HuH-7.5 (cell line): ENCODE measurements at places on chromosomes 6 and 20.

DNA sequence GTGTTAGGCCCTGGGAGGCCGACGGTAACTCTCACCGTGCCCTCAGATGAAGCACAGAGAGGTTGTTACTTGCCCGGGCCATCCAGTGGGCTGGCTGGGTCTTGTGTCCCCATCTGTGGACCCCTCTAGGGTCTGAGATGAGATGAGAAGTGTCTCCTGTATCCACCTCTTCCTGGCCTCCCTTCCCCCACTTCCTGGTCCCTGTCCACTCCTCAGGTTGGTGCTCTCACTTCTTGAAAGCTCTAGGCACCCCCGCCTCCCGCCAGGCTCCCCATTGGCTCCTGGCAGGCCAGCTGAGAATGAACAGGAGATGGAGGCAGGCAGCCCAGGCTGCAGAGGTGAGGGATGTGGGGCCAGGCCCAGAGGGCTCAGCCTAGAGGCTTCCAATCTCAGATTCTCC is 1.5 kb downstream of the MMP24OS start:
- DNase-seq, result no peak

DNA sequence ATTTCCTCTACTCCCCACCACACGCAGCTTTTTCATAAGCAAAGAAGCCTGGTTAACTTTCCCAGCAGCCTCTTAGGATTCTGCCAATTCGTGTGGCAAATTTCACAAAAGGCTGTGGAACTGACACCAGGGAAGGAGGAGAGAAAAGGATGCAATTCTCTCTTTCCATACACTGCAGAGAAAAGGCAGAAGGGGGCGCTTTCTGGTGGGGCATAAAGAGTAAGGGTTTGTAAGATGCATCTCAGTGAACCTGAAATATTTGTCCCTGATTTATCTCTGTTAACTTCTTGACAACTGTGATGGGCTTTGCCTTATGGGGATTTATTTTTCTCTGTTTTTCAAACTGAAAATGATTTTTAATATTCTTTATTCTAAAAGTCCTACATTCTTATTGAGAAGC is 45.5 kb upstream of the GLP1R start:
- DNase-seq, result no peak

DNA sequence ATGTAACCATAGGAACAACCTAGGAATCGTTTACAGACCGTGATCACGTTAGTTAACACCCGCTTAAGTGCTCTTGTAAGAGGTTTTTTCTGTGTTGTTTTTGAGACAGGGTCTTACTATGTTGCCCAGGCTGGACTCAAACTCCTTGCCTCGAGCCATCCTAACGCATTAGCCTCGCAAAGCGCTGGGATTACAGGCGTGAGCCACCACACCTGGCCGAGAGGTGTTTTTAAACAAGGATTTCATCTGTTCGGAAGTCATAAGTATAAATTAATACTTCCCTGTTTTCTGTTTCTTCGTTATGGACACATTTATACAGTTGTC is 727 bp downstream of the MRS2 start:
- no peak for DNase-seq

DNA sequence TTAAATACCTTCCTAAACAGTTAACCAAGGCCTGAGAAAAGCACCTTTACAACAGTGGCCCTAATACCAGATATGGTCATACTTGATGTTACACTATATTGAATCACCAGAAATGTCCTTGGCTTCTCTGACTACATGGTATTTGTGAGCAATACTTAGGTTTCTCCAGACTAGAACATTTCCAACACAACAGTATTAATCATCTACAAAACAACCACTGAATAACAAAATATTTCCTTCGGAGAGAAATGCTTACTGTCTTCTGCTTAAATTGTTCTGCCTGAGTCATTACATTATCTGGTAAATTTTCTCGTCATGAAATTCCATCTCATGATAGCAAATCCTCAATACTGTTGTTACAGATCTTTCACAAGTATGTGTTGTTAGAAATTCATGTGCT is 252.9 kb upstream of the RUNX2 start:
- DNase-seq, result no peak

- no peak for DNase-seq
Measured at GRCh38 chr6:127811900-127812570, 88.8 kb downstream of the THEMIS start.

DNA sequence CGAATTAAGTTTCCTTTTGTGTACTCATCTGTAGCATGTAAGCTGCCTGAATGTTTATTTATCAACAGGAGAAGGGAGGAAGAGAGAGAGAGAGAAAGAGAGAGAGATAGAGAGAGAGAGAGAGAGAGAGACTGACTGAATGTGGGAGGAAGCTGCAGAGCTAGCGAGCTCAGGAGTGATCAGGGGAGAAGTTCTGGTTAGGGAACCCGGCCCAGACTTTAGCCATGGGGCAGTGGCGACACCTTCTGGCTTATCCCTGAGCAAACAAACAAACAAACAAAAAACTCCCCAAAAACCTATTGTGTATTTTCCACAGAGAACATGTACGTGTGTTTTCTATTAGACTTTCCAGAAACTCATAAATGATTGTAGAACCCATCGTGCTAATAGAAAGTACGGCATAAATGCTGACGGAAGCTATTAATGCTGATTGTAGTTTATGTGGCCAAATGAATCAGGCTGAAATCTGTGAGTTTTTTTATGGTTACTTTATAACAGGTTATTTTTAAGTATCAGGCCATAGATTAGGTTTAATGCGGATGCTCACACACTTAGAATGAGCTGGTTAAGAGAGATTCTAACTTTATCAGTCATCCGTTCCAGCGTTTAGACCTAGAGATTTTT is 92.8 kb downstream of the CLIC5 start:
- DNase-seq, result peak; percentile 15

- DNase-seq, result no peak
Measured at GRCh38 chr6:164129218-164129617, 714.7 kb downstream of the QKI start.

DNA sequence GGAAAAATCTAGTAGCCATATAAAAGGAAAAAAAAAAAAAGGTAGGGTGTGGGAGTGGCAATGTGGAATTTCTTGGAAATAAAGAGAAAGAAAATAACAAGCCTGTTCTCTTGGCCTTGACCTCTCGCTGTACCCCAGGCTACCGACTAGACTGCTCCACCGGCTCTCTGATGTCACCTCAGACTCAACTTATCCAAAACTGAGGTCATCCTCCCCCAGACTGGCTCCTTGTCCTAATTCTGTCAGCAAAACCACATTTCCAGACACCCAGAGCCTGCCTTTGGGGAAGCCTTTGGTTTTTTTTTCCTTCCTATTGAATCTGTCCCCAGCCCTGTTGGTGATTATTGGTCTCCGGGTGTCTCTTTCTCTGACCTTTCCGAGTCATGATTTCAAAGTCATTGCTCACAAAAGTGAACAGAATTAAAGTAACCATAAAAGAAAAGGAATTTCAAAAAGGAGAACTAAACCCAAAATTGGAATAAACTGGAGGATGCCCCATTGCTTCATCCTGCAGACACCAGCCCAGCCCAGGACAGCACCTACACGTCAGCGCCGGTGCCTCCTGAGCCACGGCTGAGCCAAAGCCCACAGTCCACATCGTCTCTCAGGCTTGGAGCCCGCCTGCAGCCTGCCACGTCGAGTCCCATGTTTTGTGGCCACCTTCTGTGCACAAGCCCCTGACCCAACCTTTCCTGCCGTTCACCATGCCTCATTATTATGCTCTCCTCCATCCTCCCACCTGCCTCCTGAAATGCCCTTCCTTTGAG is 170.7 kb downstream of the MYLK4 start:
- DNase-seq, result no peak

DNA sequence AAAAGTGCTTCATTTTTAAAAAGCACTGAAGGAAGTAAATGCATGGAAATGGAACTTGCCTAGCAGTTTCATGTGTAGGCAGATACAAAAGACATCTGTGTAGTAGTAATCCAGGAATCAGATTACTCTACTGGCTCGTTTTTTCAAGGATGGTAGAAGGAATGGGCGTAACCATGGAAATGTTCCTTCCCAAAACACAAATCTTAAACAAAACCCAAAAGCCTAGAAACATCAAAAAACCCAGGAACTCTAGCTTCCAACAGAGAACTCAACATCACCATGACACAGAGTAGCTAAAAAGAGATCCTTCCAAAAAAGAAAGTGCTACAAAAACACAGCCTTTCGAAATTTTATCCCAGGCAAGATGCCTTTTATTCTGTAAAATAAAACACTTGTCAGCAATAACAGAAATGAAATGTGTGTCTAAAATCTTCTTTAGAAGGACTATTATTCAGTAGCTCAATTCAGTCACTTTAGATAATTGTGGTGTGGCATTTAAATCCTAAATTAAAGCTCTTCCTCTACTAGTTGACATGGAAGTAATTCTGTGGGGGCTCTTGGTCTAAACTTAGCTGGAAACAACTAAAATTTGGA is 81.7 kb downstream of the FAM217A start:
- DNase-seq, result no peak

DNA sequence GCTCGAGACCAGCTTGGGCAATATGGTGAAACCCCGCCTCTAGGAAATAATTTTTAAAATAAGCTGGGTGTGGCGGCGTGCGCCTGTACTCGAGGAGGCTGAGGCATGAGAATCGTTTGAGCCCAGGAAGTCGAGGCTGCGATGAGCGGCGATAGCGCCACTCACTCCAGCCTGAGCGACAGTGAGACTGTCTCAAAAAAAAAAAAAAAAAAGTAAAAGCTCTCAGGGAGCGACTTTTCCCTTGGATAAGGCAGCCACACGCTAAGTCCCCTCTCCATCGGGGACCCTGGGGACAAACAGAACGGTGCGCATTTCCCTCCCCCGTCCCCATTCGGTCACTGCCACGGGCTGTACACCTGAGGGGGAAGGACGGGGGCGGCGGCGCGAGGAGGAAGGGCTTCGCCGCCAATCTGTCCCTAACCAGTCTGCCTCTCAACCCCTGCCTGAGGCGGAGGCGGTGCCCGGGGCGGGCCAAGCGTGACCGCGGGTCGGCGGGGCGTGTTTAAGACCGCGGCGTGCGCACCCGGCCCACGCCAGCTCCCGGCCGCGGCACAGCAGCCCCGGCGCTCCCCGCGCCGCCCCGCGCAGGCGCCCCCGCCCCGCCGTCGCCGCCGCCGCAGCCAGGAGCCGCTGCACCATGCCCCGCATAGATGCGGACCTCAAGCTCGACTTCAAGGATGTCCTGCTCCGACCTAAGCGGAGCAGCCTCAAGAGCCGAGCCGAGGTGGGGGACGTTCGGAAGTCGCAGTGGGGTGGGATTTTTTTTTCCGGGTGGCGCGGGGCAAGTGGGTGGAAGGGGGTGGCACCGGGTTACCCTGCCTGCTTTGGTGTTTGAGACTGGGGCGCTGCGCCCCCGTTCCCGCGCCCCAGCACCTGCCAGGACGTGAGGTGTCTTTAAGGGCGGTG is at the start of gene GMPR:
TSS of gene GMPR (plus strand) at position 531 of the 906 bp plus-strand sequence. CDS start at position 638, 107 bp downstream.
- peak; percentile 22 for DNase-seq

DNA sequence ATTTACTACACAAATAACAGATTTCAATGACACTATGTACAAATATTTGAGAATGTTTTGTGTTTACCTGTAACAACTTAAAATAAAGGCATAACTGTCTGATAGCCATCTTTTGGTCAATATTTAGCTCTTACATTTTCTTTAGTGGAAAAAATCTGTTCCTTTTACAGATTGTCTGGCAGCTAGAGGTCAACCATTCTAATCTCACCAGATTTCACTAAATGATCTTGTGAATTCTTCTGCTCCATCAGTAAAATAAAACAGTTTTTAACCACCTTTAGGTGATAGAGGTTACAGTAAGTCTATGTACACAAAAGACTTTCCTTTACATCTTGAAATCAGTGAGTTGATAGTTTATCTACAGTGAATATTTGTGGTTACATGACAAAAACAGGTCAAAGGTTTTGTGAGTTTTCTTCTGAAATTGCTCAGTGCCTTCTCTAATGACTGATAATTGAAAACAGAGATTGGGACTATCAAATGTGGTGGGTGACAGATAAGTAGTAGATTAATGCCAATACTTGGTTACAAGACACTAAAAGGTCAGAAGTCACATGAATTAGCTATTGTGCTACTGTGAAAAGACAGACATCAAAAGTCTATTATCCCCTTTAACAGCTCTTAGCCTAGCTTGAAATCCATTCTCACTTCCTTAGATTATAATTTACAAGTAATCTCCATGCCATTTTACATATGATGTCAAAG is 47.4 kb downstream of the BMP5 start:
- DNase-seq, result no peak

GRCh38 chr6:35474942-35475570 is 6.9 kb downstream of the RPL10A start:
- DNase-seq, result no peak

GRCh38 chr6:26140254-26140966 is 53.2 kb downstream of the HFE start:
- no peak for DNase-seq

GRCh38 chr6:131749023-131749422 is 38.2 kb upstream of the CTAGE9 start:
- DNase-seq, result no peak

DNA sequence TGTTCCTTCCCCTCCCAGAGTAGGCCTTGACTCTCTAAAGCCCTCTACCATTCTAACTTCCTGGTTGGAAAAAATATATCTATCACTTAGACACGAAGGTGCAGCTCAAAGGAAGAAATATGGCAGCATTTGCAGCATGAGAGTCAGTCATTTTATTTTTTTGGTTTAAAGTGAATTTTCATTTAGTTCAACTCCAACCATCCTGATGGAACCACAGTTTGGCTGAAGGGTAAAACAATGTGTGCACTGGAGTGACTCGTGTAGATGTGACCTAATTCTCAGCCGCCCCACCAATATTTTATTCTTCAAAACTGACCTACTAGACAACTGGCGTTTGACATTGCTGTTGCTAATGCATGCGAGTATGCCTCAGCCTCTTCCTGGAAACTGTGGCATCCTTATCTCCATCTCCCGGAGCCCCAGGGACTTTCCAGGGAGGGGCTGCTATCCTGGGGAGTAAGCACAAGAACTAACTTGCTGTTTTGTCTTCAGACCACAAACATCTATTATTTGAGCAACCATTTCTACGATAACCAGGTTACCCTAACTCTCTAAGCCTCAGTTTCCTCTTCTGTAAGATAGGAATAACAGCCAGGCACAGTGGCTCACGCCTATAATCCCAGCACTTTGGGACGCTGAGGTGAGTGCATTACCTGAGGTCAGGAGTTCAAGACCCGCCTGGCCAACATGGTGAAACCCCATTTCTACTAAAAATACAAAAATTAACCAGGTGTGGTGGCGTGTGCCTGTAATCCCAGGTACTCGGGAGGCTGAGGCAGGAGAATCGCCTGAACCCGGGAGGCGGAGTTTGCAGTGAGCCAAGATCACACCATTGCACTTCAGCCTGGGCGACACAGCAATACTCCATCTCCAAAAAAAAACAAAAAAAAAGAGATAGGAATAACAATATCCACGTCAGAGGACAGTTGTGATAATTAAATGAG is 148.7 kb upstream of the JARID2 start:
- no peak for DNase-seq
